ENCODE measurements at places on chromosomes 13 and 19.

- no peak for DNase-seq
Measured at GRCh38 chr13:92807353-92807752, 419.3 kb upstream of the GPC6 start.

GRCh38 chr19:5041168-5041912, 72.4 kb downstream of the KDM4B start:
- DNase-seq, result no peak

DNA sequence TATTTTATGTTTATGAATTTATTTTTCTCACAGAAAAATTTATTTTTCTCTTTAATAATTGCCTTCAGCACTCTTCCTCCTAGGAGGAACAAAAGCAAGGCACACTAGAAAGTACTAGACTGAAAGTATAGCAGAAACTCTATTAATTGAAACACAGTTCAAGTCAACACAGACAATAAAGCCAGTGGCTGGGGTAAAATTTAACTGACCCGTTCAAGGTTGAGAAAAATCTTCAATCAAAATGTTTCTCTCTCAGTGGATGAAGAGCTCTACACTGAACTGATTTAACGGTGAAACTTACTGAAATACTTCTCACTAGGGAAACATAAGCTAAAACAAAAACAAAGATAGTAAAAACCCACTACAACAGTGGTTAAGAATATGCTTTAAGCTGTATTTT, 230.1 kb upstream of the MIR17HG start:
- no peak for DNase-seq

GRCh38 chr19:41932259-41932719, 4.0 kb upstream of the ERFL start:
- DNase-seq, result no peak

DNA sequence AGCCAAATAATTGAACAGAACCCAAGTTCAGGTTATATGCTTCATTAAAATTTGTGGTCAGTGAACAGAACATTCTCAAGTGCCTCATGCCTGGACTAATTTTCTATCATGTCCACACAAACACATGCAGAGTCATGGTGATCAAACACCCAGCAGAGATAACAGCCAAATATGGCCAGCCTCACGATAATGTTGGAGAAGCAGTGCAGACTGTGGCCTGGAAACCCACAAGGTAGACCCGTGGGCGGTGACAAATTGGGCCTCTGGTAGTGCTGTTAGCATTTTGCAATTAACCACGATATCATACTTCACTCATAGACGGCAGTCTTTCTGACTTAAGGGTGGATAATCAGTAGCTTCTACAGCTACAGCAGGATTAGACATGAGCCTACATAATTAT, 35.0 kb upstream of the VWA8 start:
- DNase-seq, result no peak

- no peak for DNase-seq
Measured at GRCh38 chr19:46056536-46056935, 15.7 kb upstream of the IGFL4 start.

Measured in neural crest cell (in vitro differentiated cells).